ENCODE measurements at places on chromosomes 3 and 15. TPM values are rescaled to one million over a fixed set of nuclear protein-coding genes. Genes with fewer than 3 reads are reported as not detected.

Gene TEX55
- total RNA-seq, result not detected

Gene POC1A
- total RNA-seq, result 5.3 TPM

Gene MCF2L2
- 0.41 TPM for total RNA-seq

Gene KLF15
- 14.8 TPM for total RNA-seq

Gene FBXL2
- 16.8 TPM for total RNA-seq

Gene CLDN11
- total RNA-seq, result 9.9 TPM

Gene ALG1L2
- 0.64 TPM for total RNA-seq

Gene IRAK2
- 8.5 TPM for total RNA-seq

GRCh38 chr15:40118473-40118872, 9.8 kb upstream of the BMF start:
- peaks cover 19% of the 10 kb centered on the region for H3K4me1 ChIP-seq
- DNase-seq, result no peak
- no peak overlapping the region for H3K4me3 ChIP-seq
- no peaks in the 10 kb centered on the region for H3K27me3 ChIP-seq
- no peak overlapping the region for H3K27ac ChIP-seq
- H3K36me3 ChIP-seq, result no peaks in the 10 kb centered on the region

- H3K27ac ChIP-seq, result no peak overlapping the region
- no peaks in the 10 kb centered on the region for H3K36me3 ChIP-seq
- H3K4me1 ChIP-seq, result no peaks in the 10 kb centered on the region
- H3K4me3 ChIP-seq, result no peak overlapping the region
- DNase-seq, result no peak
Measured at GRCh38 chr3:146177519-146177918, 16.5 kb upstream of the PLOD2 start.

DNA sequence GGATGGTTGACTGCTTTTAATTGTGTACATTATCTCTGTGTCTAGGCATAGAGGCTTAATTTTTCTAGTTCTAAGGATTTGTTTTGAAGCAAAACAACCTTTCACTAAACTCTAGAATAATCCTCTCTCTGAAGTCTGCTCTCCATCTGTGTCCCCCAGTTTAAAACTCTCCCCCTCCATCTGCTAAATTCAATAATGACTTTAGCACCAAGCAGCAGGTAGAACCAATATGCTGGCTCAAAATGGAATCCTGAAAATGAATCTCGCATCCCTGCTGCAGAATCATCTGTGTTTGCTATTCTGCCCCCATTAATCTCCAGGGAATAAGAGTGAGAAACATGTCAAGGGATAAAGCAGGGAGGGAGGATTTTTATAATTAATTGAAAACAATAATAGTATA, 111.8 kb downstream of the TUSC7 start:
- no peaks in the 10 kb centered on the region for H3K4me1 ChIP-seq
- no peak overlapping the region for H3K27ac ChIP-seq
- no peaks in the 10 kb centered on the region for H3K36me3 ChIP-seq
- no peak overlapping the region for H3K4me3 ChIP-seq
- no peak for DNase-seq

DNA sequence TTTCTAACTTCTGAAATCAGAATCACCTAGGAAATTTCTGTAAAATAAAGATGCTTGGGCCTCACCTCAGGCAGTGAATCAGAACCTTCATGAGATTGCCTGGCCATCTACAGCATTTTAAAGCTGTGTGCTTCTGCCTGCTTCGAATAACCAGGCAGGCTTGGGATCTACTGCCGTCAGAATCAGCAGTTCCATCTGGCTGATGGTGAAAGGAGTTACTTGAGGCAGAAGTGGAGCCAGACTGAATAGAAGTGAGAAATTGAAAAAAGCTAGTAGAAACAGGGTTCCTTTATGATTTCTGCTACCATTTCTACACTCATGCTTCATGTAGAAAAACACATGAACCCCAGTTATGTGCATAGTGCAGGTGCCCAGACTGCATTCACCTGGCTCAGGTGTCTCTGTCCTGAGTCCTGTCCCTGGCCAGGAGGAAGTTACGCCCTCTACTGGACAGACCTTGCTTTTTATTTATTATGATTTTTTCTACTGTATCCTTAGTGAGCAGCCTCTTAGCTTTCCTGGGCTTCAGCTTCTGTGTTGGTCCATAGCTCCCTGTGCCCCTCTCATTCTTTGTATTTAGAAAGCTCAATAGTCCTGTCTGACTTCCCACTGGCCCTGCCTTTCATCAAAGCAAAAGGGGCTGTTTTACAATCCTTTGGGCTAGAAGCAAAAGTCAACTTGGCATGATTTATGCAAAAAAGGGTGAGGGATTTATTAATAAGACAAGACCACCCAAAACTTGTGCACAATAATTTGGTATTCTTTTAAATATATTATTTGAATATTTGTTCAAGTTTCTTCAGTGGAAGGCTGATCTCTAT, 200.8 kb upstream of the GOLGA6L4 start:
- no peak overlapping the region for H3K4me3 ChIP-seq
- no peaks in the 10 kb centered on the region for H3K36me3 ChIP-seq
- H3K4me1 ChIP-seq, result no peaks in the 10 kb centered on the region
- DNase-seq, result no peak
- H3K27ac ChIP-seq, result no peak overlapping the region

- H3K4me1 ChIP-seq, result no peaks in the 10 kb centered on the region
- no peak overlapping the region for H3K4me3 ChIP-seq
- no peaks in the 10 kb centered on the region for H3K36me3 ChIP-seq
Measured at GRCh38 chr3:45236964-45237363, 10.9 kb upstream of the TMEM158 start.

DNA sequence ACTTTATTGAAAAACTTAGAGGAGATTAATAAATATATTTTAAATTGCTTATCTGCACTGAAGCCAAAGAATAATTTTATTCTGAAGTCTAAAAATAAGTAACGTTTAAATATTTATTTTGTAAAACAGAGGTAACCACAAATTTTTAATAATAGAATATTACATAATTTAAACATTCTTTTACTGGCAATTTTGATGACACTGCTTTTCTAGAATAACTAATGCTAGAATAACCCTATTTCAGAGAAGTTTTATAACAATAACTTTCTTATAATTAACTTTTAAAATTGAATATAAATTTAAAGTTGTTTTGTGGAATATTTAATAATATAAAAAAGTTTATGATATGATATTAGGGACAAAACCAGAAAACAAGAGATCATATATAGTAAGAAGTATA, 409.6 kb upstream of the KCNMB2 start:
- no peak for DNase-seq
- H3K4me3 ChIP-seq, result no peak overlapping the region
- no peaks in the 10 kb centered on the region for H3K27me3 ChIP-seq
- H3K27ac ChIP-seq, result no peak overlapping the region
- H3K36me3 ChIP-seq, result no peaks in the 10 kb centered on the region

- H3K4me3 ChIP-seq, result no peak overlapping the region
- peak overlapping the region; percentile 4 for H3K27ac ChIP-seq
- no peaks in the 10 kb centered on the region for H3K4me1 ChIP-seq
- no peaks in the 10 kb centered on the region for H3K36me3 ChIP-seq
Measured at GRCh38 chr15:95086531-95087252, 855.3 kb downstream of the MCTP2 start.

GRCh38 chr3:69983546-69984265, 15.8 kb upstream of the SAMMSON start:
- H3K4me1 ChIP-seq, result no peaks in the 10 kb centered on the region
- no peak overlapping the region for H3K4me3 ChIP-seq
- DNase-seq, result no peak

- H3K27me3 ChIP-seq, result no peaks in the 10 kb centered on the region
- H3K4me3 ChIP-seq, result no peak overlapping the region
- peak overlapping the region; percentile 45 for H3K27ac ChIP-seq
- peaks cover 13% of the 10 kb centered on the region for H3K4me1 ChIP-seq
Measured at GRCh38 chr15:90750186-90750585, 33.0 kb downstream of the BLM start.

DNA sequence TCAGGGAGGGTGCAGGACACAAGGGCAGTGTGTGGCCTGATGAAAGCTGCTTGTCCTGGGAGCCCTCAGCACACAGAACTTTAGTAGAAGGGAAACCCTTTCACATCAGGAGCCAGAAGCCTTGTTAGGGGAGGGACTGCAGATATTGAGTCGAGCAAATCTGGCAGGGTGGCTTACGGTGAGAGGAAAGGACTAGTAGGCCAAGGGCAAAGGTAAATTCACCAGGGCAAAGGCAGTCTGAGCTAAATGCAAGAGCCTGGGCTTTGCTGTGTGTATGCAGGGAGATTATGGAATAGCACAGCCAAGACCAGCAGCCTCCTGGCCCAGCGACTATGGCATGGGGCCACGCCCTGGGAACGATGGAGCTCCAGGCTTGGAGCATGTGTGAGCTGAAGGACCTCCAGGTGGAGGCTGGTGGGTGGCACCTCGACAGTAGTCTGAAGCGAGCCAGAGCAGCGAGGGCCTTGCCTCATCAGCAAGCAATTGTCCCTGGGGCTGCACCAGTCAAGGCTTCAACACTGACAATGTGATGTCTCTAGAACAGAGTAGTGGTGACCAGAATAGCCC, 76.1 kb downstream of the CCR1 start:
- no peaks in the 10 kb centered on the region for H3K36me3 ChIP-seq
- no peak for DNase-seq
- no peak overlapping the region for H3K4me3 ChIP-seq
- H3K4me1 ChIP-seq, result peaks cover 70% of the 10 kb centered on the region

DNA sequence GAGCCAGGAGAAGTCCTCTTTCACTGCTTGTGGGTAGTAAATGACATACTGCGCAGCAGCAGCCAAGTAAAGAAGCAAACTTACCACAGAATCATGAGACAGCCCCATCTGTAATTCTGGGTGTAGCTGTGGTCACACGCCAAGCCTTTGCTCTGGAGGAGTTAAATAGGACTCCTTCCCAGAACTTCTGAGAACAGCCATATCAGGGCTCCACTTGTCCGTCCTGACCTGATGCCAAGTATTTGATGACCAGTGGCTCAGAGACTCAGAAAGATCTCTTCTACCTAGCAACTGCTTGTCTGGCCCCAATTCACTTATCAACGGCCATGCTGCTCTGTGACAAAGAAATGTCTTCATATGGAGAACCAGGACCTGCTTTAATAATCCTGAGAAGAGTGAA, 20.6 kb upstream of the GOLIM4 start:
- no peaks in the 10 kb centered on the region for H3K36me3 ChIP-seq
- peak overlapping the region; percentile 35 for H3K27ac ChIP-seq
- H3K27me3 ChIP-seq, result no peaks in the 10 kb centered on the region
- H3K4me3 ChIP-seq, result no peak overlapping the region
- peak; percentile 65 for DNase-seq
- peaks cover 7% of the 10 kb centered on the region for H3K4me1 ChIP-seq

- no peaks in the 10 kb centered on the region for H3K36me3 ChIP-seq
- no peak overlapping the region for H3K27ac ChIP-seq
- DNase-seq, result no peak
- peaks cover 4% of the 10 kb centered on the region for H3K4me1 ChIP-seq
Measured at GRCh38 chr3:192819001-192819569, 91.7 kb upstream of the FGF12 start.

DNA sequence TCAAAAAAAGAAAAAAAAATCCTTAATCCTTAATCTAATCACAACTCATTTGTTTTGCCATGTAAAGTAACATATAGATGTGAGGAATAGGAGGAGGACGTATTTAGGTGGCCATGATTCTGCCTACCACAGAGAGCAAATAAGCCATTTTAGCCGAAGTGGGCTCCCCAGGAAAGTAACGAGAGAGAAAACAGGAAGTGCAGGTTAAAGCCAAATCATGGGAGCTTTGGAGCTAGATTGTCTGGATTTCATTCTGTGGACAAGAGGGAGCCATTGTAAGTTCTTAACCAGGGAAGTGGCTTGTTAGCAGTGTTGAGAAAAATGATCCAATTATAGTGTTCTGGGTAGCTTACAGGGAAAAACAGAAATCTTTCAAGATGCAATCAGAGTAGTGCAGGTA, 9.4 kb downstream of the TMOD2 start:
- peaks cover 7% of the 10 kb centered on the region for H3K4me1 ChIP-seq
- H3K27me3 ChIP-seq, result no peaks in the 10 kb centered on the region
- H3K27ac ChIP-seq, result no peak overlapping the region
- H3K4me3 ChIP-seq, result no peak overlapping the region

DNA sequence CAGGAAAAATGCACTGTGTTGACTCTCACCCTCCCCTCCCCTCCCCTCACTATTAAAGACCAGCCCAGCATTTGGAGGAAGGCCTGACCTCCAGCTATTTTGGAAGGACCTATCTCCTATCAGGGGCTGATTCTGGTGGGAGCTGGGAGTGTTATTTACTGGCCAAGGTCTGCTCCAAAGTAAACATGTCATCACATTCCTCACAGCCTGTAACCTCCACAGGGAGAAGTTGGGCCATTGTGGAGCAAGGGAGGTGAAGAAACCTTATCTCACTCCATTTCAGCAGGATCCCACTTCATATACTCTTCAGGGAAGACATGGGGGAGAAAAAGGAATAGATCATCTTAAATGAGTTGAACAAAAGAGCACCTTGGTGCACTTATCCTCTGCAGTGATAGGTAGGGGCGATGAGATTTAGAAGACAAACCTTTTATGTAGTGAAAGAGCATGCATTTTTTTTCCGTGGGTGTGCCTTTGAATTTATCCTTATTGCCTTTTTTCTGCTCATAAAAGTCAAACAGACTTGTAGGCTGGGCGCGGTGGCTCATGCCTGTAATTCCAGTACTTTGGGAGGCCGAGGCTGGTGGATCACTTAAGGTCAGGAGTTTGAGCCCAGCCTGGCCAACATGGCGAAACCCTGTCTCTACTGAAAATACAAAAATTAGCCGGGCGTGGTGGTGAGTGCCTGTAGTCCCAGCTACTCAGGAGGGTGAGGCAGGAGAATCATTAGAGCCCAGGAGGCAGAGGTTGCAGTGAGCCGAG, 15.6 kb upstream of the FLNB start:
- H3K36me3 ChIP-seq, result no peaks in the 10 kb centered on the region
- no peak overlapping the region for H3K27ac ChIP-seq
- H3K4me1 ChIP-seq, result no peaks in the 10 kb centered on the region

DNA sequence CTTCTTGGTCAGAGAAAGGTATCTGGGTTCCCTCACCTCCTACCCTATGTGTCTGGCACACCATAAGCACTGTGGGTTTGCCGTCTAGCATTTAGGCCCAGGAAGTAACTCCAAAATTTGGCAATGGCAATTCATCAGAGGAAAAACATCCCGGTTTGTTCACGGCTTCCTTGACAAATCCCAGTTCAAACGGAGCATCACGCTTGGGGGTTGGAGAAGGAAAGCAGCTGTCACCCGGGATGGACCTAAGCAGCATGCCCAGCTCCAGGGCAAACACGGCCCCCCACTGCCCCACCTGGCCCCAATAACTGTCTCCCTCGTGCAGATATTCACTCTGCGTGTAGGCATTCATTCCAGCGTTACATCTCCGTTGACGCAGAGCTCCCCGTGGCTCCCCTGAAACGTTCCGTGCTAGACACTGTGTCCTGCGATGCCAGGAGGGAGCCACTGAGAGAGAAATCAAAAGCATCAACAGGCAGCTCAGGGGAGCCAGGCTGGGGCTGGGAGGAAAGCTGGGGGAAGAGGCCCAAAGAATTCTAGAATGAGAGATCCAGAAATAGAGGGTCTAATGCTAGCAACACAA, 41.4 kb downstream of the NTRK3 start:
- H3K4me3 ChIP-seq, result no peak overlapping the region
- no peaks in the 10 kb centered on the region for H3K27me3 ChIP-seq
- H3K27ac ChIP-seq, result no peak overlapping the region
- DNase-seq, result no peak
- H3K4me1 ChIP-seq, result no peaks in the 10 kb centered on the region

Measured in left lung (tissue), 14 donors.